Daoy (cell line): ENCODE measurements at places on chromosomes 11 and 22. TPM values are rescaled to one million over a fixed set of nuclear protein-coding genes. Genes with fewer than 3 reads are reported as not detected.

CCND1 gene
- 180 and 264 TPM in 2 replicates for total RNA-seq

- DNase-seq: no peak
Measured at GRCh38 chr11:45374653-45375059, 88.5 kb upstream of the SYT13 start.

DNA sequence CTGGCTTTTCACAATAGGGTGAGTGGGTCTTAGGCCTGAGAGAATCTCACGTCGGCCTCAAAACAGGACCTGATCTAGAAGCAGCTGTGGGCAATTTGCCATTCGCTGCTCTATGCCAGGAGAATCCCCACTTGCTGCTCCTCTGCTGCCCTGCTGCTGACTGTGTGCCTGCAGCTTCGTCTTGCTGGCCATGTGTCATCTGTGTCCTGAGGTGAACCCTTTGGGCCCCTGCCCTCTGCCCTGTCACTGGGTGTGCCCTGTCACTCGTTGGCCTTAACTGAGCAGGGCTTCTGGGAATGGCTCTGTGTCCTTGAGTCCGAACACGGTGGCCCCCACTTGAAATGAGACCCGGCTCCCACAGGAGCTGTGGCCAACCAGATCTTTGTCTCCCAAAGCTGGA is 6.2 kb downstream of the NAA40 start:
- no peak for DNase-seq

DNA sequence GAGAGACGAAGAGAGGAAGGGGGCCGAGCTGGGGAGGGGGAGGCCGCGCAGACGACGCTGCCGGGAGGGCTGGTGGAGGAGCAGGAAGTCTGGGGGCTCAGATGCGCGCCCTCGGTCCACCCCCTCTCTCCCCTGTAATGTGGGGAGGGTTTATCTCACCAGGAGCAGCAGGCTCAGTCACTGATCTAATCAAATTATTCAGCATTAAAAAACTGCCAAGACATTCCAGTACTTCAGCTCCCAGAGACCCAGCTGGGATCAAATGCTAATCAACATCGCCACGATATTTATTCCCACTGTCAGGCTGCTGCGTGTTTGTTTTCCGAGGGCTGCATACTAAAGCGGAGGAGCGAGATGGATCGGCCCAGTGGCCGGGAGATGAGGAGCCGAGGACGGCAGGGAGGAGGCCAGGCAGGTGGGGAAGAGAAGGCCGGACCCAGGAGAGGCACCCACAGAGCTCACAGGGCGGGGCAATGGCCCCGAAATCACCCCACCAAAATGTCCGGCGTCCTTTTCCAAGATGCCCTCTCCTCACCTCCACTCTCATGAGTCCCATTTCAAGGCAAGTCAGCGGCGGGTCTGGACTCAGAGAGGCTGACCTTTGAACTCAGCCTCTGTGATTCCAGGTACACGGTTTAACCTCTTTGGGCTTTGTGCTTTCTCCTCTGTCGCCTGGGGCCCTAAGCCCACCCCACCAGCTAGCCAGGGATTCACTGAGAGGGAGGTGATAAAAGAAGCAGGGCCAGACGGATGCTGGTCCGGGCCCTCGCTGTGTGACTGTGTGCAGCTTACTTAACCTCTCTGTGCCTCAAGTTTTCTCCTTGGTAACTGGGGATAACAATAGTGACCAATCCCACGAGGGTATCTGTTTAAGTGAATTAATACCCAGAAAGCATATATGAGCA is 502.1 kb downstream of the MN1 start:
- DNase-seq: no peak

GRCh38 chr22:32202539-32203180 is 2.2 kb downstream of the RFPL2 start:
- DNase-seq: peak; percentile 70

GRCh38 chr22:42760806-42761565 is 40.3 kb upstream of the A4GALT start:
- DNase-seq: no peak
